ENCODE measurements at places on chromosomes 6 and 20.

- no peak for DNase-seq
These were observed 175.7 kb upstream of the PLN start for GRCh38 chr6:118372413-118372812.

DNA sequence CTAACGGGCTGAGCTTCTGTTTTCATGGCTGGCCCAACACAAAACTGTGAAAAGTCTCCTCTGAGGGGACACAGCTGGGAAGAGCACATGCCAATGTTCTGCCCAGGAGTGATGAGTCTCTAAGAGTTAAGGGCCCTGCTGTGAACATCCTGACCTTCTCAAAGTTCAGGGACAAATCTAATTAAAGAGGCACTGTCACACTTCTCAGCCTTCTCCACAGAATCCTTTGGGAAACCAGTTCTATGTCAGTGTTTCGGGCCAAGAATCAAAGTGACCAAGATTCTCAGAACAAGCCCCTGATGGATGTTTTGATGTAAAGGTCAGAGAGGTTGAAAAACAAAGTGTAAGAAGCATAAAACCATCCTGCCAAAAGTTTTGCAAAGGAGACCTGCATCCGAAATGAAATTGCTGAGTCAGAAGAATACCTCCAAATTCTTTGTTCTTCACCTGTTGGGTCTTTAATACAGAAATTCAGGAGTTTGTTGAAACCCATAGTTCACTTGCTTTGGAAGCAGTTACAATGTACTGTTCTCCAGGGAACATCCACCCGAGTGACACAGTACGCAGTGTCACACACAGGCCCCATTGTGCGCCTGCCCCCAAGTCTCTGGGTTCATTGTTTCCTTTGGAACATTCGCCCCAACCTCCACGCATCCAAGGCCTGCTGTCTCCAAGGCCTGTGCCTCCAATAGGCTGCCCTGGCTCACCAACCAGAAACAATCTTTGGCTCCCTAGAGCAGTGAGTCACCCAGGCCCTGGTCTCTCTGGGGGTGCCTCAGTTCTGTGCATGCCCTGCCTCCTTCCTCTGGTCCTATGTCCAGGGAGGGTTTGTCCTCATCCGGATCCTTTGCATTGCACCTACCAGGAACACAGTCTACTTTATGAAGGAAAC is 65.5 kb upstream of the QKI start:
- no peak for DNase-seq

DNA sequence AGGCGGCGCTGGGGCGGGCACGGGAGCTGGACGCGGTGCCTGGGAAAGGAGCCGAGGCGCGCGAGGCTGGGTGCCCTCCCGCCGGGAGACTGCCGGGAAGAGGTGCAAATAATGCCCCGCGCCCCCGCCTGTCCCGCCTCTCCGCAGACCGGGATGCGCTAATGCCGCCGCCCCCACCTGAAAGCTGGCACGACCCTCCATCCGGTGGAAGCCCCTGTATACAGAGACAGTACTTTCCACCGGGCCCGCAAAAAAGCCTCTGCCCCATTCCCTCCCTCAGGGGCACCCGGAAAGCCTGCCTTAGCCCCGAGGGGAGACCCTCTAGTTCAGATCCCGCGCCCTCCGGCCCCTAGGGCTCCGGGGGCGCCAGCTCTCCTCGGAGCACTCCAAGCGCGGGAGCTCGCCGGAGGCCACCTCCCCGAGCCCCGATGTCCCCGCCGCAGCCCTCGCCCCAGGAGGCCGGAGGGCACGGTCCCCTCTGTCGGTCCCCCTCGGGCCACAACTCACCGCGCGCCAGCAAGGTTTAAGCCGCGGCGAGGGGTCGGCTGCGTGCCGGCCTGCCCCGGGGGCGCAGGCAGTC is 1.2 kb downstream of the GRM4 start:
- no peak for DNase-seq

DNA sequence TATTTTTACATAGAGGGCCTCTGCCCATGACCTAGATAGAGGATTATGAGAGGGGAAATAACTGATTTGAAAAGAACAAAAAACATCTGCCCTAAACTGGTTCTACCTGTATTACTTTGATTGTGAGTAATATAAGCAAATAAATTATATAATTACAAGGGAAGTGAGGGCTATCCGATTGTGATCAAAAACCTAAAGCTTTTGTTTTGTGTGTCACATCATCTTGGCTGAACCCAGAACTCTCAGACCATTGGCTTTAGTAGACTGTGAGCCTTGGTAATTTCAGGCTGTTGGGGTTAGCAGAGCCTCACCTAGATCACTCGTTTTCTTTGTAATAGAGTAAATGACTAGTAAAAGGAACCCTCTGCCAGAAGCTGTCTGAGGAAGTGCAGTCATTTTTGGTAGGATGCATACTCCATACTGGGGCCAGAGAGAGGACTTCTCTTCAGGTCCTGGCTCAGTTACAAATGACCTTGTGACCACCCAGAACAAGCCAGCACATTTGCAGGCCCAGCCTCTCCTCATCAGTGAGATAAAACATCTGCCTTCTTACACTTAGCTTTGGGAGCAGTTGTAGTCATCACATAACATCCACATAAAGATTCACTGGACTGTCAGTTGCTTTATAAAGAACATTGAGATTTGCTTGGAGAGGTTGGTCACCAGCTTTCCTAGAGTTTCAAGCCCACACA is 13.5 kb downstream of the STK35 start:
- DNase-seq = no peak

GRCh38 chr20:49344975-49345374 is 67.1 kb upstream of the ZNFX1 start:
- DNase-seq = no peak

DNA sequence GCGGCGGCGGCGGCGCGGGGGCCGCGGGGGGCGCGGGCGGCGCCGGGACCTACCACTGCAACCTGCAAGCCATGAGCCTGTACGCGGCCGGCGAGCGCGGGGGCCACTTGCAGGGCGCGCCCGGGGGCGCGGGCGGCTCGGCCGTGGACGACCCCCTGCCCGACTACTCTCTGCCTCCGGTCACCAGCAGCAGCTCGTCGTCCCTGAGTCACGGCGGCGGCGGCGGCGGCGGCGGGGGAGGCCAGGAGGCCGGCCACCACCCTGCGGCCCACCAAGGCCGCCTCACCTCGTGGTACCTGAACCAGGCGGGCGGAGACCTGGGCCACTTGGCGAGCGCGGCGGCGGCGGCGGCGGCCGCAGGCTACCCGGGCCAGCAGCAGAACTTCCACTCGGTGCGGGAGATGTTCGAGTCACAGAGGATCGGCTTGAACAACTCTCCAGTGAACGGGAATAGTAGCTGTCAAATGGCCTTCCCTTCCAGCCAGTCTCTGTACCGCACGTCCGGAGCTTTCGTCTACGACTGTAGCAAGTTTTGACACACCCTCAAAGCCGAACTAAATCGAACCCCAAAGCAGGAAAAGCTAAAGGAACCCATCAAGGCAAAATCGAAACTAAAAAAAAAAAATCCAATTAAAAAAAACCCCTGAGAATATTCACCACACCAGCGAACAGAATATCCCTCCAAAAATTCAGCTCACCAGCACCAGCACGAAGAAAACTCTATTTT is 2.0 kb downstream of the FOXC1 start:
- peak; percentile 79 for DNase-seq

DNA sequence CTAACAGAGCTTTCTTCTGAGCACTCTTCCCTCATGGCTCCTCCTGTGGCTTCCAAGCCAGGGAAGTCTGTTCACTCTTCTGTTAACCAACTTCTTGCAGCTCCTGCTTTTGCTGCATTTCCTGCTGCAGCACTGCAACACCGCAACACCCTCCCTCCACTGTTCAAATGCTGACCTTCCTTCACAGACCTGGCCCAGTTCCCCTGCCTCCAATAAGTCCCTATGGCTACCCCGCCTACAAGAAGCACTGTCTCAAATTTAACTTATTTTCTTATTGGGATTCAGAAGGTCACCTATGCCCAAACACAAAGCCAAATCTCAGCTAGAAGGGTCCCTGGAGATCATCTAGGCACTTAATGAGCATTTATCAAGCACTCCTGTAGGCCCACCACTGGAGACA is 44.6 kb downstream of the ELMO2 start:
- DNase-seq = no peak

GRCh38 chr6:169070506-169071176 is 183.0 kb downstream of the THBS2 start:
- no peak for DNase-seq

- no peak for DNase-seq
These were observed 121.3 kb downstream of the TFAP2C start for GRCh38 chr20:56750430-56750829.

GRCh38 chr20:63493563-63494020 is 5.3 kb downstream of the EEF1A2 start:
- no peak for DNase-seq

GRCh38 chr20:44517454-44517853 is 4.4 kb downstream of the SERINC3 start:
- no peak for DNase-seq

GRCh38 chr20:48962421-48962820 is 40.9 kb downstream of the ARFGEF2 start:
- DNase-seq = no peak

- no peak for DNase-seq
These were observed 80.5 kb downstream of the ZNF217 start for GRCh38 chr20:53513168-53513488.

GRCh38 chr6:75402296-75402695 is 91.3 kb downstream of the FILIP1 start:
- DNase-seq = no peak

- no peak for DNase-seq
These were observed 15.0 kb downstream of the OR2B3 start for GRCh38 chr6:29071831-29072723.

GRCh38 chr6:157281570-157281969 is 41.7 kb downstream of the TMEM242 start:
- no peak for DNase-seq

DNA sequence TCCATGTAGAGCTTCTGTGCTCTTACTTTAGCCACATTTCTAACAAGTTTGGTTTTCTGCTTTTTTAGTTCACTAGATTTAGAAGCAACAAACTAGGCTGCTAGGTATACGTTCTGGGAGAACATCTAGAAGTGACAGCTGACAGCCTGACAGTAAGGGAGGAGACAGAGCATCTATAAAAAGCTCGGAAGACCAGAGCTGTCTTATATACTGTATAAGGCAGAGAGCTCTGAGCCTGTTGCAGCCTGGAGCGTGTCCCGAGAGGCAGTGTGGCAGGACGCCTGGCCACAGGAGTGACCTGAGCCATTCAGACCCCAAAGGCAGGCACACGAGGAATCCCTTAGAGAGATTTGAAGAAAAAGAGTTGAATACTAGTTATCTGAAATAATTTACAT is 24.6 kb downstream of the PPP1R14C start:
- no peak for DNase-seq

GRCh38 chr6:71649915-71650314 is 236.4 kb upstream of the RIMS1 start:
- DNase-seq = no peak

DNA sequence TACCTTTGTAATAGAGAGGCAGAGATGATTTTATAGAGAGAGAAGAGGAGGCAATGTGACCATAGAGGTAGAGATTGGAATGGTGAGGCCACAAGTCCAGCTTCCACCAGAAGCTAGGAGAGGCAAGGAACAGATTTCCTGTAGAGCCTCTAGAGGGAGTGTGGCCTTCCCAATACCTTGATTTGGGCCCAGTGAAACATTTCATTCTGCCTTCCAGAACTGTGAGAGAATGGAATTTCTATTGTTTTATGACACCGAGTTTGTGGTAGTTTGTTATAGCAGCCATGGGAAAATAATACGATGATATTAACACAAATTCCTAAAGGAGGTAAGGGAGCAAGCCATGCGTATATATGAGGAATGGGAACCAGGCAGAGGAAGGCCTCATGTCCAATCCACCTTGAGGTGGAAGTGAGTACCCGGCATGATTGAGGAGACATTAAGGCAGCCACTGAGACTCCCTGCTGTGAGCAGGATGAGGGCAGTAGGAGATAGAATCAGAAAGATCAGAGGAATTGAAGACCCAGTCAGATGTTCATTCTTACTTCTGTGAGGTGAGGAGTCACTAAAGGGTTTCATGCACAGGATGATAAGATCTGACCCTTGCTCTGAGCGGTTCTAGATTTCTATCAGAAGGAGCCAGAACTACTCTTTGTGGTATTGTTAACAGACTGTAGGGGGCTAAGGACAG is 636.3 kb upstream of the IMPG1 start:
- DNase-seq = no peak

GRCh38 chr6:159193923-159194322 is 24.7 kb downstream of the FNDC1 start:
- DNase-seq = no peak

- peak; percentile 31 for DNase-seq
These were observed 351.2 kb downstream of the CDC5L start for GRCh38 chr6:44738601-44739146.

DNA sequence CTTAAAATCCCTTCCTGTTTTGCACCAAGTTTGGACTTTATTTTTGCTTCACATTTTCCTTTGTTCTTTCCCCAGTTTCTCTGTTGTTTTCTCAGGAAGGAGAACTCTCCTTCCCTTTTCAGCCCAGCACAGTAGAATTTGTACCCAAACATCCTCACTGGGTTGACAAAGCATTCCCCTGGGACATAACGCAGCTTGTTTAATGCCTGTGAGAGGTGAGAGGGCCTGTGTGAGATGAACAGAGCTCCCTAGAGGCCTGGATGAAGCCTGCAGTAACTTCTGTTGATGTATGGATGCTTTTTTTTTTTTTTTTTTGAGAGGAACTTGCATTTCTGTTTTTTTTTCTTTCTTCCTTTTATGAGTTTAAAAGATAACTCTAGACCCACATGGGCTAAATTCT is 104.9 kb upstream of the SLC22A23 start:
- DNase-seq = no peak

DNA sequence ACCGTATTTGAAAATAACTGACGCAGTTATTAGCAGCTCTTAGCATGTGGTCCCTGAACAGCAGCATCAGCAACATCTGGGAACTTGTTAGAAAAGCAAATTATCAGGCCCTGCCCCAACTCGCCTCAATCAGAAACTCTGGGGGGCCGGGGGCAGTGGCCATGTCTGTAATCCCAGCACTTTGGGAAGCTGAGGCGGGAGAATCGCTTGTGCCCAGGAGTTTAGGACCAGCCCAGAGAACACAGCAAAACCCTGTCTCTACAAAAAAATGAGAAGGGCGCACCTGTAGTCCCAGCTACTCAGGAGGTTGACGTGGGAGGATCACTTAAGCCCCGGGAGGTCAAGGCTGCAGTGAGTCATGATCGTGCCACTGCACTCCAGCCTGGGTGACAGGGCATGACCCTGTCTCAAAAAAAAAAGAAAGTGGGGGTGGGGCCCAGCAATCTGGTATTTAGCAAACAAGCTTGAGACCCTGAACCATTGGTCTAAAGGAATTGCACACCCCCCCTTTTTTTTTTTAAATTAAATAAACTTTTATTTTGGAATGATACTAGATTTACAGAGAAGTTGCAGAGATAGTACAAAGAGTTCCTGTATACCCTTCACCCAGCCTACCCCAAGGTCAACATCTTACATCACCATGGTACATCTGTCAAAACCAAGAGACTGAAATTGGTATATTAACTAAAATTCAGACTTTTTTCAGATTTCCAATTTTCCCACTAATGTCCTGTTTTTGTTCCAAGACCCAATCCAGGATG is 6.7 kb downstream of the SRXN1 start:
- DNase-seq = no peak

GRCh38 chr6:17907406-17908229 is 79.8 kb downstream of the KIF13A start:
- no peak for DNase-seq
